ENCODE measurements at places on chromosomes 3 and 15. TPM values are rescaled to one million over a fixed set of nuclear protein-coding genes. Genes with fewer than 3 reads are reported as not detected.

The XCR1 gene
- total RNA-seq, result not detected

The EPHB3 gene
- total RNA-seq, result 0.05 TPM

The CLDND1 gene
- total RNA-seq, result 133 TPM

The HIGD2B gene
- total RNA-seq, result 0.55 TPM

The PATL2 gene
- total RNA-seq, result 19.8 TPM

The SMAD6 gene
- 0.04 TPM for total RNA-seq

The P2RY1 gene
- 0.20 TPM for total RNA-seq

The TLR9 gene
- 10.4 TPM for total RNA-seq

The SLC24A5 gene
- not detected for total RNA-seq

The HACD2 gene
- total RNA-seq, result 31.9 TPM

The KCNH8 gene
- total RNA-seq, result 1.3 TPM

DNA sequence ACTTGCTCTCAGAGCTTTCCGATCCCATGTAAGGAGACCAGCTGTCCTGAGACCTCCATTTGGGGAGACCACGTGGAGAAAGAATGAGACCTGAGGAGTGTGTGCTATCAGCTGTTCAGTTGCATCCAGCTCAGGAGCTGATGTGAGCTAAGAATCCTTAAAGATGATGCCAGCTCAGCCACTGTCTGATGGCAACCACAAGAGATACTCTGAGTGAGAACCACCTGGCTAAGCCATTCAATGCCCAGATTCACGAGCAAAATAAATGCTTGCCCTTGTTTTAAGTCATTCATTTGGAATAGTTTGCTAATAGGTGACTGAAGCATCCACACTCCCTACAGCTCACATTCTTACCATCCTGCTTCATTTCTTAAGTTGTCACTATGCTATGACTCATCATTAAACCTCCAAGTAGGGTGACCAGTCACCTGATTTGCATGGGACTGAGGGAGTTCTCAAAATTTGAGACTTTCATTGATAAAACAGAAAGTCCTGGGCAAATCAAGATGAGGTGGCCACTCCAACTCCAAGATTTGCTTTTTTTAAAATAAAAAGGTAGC lies 56.4 kb downstream of the SPTSSB start:
- H3K36me3 ChIP-seq, result no peaks in the 10 kb centered on the region
- peaks cover 15% of the 10 kb centered on the region for H3K4me1 ChIP-seq
- H3K27ac ChIP-seq, result no peak overlapping the region
- H3K4me3 ChIP-seq, result no peak overlapping the region

DNA sequence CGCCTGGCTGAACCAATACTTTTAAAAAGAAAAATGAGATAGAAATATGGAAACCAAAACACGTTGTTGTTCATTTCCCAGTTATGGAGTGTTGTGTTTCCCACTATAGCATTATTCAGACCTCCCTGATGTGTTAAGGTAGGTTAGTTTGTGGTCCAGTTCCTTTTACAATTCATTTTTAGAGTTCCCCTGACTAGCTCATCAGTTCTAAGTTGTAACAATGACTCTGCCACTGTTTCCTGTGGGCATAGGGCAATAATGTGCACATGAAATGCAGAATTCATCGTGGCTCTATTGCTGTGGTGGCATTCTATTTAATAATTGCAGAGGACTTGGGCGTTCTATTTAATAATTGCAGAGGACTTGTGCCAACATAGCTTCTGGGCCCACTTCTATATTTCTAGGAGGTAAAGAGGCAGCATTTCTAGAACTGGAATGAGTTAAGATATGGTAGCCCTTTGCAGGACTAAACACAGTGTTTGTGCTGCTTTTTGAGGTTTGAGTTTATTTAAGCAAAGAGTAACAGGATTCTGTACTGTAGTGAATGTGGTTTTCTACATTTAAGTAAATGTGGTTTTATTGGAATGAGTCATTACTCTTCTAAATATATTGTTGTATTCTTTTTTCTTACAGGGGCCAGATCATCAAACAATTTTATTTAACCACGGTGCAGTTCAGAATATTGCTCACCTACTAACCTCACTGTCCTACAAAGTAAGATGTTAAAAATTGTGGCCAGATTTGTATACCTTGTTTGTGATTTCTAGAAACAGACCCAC lies 47.5 kb downstream of the ARMC8 start:
- H3K27ac ChIP-seq, result no peak overlapping the region
- peaks cover 78% of the 10 kb centered on the region for H3K36me3 ChIP-seq
- H3K4me1 ChIP-seq, result no peaks in the 10 kb centered on the region
- H3K27me3 ChIP-seq, result no peaks in the 10 kb centered on the region

DNA sequence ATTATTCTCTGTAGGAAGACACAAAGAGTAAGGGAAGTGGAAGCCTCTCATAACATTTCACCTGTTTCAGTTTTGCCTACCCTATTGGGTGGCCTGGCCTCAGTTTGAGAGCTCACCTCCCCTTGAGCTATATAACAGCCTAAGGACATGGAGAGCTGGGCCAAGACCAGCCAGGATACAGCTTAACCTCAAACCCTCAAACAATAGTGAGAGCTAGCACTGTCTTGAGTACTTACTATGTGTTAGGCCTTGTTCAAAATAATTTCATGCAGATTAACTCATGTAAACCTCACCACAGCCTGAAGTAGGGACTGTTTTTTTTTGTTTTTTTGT lies 15.0 kb upstream of the TBL1XR1 start:
- H3K27ac ChIP-seq, result no peak overlapping the region
- no peaks in the 10 kb centered on the region for H3K36me3 ChIP-seq
- DNase-seq, result no peak
- H3K27me3 ChIP-seq, result no peaks in the 10 kb centered on the region
- no peak overlapping the region for H3K4me3 ChIP-seq
- H3K4me1 ChIP-seq, result no peaks in the 10 kb centered on the region

GRCh38 chr15:58070801-58071418 lies 5.4 kb upstream of the ALDH1A2 start:
- peaks cover 57% of the 10 kb centered on the region for H3K27me3 ChIP-seq
- no peak for DNase-seq
- H3K4me1 ChIP-seq, result peaks cover 6% of the 10 kb centered on the region
- no peak overlapping the region for H3K4me3 ChIP-seq
- no peaks in the 10 kb centered on the region for H3K36me3 ChIP-seq

DNA sequence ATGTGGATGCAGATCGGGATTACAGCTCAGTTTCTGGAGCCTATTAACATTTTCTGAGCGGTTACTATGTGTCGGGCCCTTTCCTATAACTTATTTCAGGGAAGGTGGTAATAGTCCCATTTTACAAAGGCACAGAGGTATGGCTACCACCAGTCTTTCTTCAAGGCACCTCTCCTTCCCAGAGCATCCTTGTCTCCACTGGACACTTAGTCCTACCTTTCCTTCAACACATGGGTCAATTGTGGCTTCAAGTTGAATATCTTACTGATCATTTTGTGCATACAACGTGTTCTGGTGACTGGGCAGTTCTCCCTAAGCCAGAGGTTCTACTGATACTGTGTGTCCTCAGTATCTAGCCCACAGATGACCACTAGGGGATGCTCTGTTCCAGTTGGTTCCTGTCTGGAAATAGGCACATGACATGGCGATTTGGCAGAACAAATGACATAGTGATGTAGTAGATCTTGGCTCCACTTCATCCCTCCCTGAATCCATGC lies 60.7 kb upstream of the CMTM8 start:
- H3K4me1 ChIP-seq, result peaks cover 21% of the 10 kb centered on the region
- no peak overlapping the region for H3K27ac ChIP-seq

GRCh38 chr15:36748366-36749115 lies 169.1 kb downstream of the CDIN1 start:
- no peak overlapping the region for H3K4me3 ChIP-seq
- no peaks in the 10 kb centered on the region for H3K4me1 ChIP-seq
- H3K27me3 ChIP-seq, result no peaks in the 10 kb centered on the region
- H3K36me3 ChIP-seq, result peaks cover 8% of the 10 kb centered on the region
- DNase-seq, result no peak

DNA sequence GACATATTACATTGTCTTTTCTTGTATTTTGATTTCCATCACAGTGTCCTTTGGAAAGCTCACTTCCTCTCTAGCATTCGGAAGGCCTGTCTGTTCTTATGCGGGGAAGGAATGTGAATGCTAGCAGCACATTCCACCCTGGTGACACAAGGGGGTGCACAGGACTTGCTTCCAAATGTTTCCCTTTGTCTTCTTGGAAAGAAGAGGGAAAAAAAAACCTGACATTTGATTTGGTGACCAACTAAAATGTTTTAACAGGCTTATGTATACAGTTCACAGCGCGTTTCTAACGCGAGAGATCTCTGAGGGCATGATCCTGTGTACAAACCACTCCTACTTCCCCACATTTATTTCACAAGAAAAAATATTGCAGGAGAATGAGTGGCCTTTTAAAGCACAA lies 107.6 kb upstream of the FXR1 start:
- no peaks in the 10 kb centered on the region for H3K4me1 ChIP-seq
- no peaks in the 10 kb centered on the region for H3K27me3 ChIP-seq
- no peaks in the 10 kb centered on the region for H3K36me3 ChIP-seq

DNA sequence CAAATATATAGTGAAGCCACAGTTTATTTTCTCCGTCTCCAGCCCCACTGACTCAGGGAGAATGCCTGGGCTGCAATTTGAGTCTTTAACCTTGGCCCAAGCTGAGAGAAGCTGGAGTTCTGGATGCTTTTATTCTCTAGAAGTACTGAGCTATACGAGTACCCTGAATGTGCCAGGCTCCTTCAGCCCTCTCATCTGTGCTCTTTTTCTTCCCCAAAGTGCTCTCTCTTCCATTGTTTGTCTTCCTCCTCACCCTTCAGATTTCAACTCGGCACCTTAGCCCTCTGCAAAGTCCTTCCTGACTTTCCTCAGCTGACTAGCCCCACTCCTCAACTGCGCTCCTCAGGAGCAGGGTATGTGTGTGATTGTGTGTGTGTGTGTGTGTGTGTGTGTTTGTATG lies 75.6 kb upstream of the AGBL1 start:
- DNase-seq, result no peak
- no peaks in the 10 kb centered on the region for H3K36me3 ChIP-seq
- H3K4me1 ChIP-seq, result no peaks in the 10 kb centered on the region
- H3K4me3 ChIP-seq, result no peak overlapping the region
- H3K27ac ChIP-seq, result no peak overlapping the region

- no peak overlapping the region for H3K27ac ChIP-seq
- DNase-seq, result no peak
- no peaks in the 10 kb centered on the region for H3K27me3 ChIP-seq
- H3K4me3 ChIP-seq, result no peak overlapping the region
- no peaks in the 10 kb centered on the region for H3K36me3 ChIP-seq
Measured at GRCh38 chr3:171553086-171553485, 92.9 kb upstream of the TNIK start.

- peaks cover 2% of the 10 kb centered on the region for H3K27me3 ChIP-seq
- no peak for DNase-seq
- no peaks in the 10 kb centered on the region for H3K36me3 ChIP-seq
- no peaks in the 10 kb centered on the region for H3K4me1 ChIP-seq
Measured at GRCh38 chr15:48657950-48658591, 12.6 kb upstream of the FBN1 start.

GRCh38 chr3:157335233-157336076 lies 101.2 kb upstream of the PTX3 start:
- no peak for DNase-seq
- no peak overlapping the region for H3K27ac ChIP-seq
- no peak overlapping the region for H3K4me3 ChIP-seq
- H3K4me1 ChIP-seq, result no peaks in the 10 kb centered on the region
- H3K36me3 ChIP-seq, result no peaks in the 10 kb centered on the region

DNA sequence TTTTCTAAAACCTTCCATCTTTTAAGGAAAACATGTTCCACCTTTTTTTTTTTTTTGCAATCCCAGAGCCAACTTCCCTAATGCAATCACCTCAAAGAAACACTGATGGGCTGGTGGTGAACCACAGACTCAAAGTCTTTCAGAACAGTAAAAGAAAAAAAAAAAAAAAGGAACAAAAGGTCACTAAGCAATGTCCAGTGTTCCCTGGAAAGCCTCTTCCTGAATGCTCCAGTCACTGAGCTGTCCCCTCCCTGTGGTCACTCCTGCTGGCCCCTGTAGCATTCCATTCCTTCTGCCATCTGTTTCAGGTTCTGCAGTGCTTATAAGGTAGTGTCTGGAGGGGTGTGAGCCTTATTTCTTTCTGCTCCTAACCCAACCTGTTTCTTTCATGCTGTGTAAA lies 53.3 kb downstream of the AAGAB start:
- no peak for DNase-seq
- no peak overlapping the region for H3K27ac ChIP-seq
- peaks cover 52% of the 10 kb centered on the region for H3K36me3 ChIP-seq

DNA sequence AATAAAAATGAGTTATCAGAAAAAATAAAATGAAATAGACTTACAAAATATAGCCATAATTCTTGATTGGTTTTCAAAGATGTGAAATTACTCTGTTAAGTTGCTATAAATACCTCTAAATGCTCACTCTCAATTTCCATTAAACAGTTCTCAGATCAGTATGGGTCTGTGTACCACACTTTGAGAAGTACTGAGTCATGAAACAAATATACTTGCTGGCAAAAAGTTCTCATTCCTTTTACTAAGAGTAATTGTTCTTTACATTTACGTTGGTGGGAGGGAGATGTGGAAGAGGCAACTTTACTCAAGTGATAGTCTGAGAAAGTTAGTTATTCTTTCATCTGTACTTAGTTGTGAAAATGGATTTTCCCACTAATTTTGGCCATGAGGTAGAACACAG lies 96.3 kb downstream of the ZNF385D start:
- no peak for DNase-seq
- H3K27me3 ChIP-seq, result no peaks in the 10 kb centered on the region
- H3K4me3 ChIP-seq, result no peak overlapping the region
- H3K36me3 ChIP-seq, result no peaks in the 10 kb centered on the region

- peaks cover 30% of the 10 kb centered on the region for H3K4me1 ChIP-seq
- no peak overlapping the region for H3K4me3 ChIP-seq
- no peak overlapping the region for H3K27ac ChIP-seq
- H3K27me3 ChIP-seq, result no peaks in the 10 kb centered on the region
Measured at GRCh38 chr3:127678611-127679533, 6.1 kb downstream of the ABTB1 start.

DNA sequence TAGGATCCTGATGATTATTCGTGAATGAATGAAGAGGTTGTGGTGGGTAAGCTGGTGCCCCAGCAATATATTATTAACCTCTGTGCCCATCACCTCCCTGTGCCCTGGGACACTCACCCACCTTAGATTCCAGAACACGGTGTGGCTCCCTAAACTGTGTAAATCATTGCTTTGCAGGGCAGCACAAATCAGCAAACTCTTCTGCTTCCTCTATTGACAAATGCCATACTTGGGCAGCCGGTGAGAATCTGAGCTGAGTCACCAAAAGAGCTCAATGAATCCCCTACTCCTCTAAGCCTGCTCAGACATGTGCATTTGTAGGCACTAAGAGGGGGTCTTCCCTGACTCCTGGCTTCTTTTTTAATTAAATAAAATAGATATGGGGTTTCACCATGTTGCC lies 15.7 kb downstream of the UQCC5 start:
- H3K4me3 ChIP-seq, result no peak overlapping the region
- H3K36me3 ChIP-seq, result peaks cover 70% of the 10 kb centered on the region
- no peaks in the 10 kb centered on the region for H3K27me3 ChIP-seq

Data from activated B cell treated with CpG ODN at 0.5 μM for 24 hours (primary cell).